ENCODE measurements at places on chromosomes 5 and 9.
A peak's percentile ranks its signal among the peaks of the same experiment; 100 is the strongest.

GRCh38 chr5:178123966-178124925 is 6.6 kb upstream of the RMND5B start:
- DNase-seq, result no peak

DNA sequence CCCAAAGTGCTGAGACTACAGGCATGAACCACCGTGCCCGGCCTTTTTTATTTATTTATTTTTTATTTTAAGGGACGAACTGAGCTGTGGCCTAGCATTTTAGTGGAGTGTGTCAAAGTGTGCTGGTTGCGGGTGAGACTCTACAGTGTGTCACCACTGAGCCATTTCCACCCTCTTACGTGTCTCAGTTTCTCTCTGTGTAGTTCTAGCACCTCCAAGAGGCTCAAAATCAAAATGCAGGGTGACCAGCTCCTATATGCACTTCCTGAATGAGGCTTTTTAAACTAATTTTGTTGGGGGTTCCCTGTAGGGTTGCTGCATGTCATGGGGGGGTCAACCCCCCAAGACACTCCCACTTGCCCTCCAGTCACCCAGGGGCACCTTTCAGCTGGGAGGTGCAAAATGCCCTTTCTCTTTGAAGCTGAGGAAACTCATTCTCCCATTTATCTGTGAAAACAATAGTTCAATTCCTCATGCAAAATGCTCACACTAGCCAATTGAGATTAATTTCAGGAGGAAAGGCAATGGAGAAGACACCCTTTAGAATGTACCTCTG is 69.3 kb downstream of the COL15A1 start:
- no peak for DNase-seq

DNA sequence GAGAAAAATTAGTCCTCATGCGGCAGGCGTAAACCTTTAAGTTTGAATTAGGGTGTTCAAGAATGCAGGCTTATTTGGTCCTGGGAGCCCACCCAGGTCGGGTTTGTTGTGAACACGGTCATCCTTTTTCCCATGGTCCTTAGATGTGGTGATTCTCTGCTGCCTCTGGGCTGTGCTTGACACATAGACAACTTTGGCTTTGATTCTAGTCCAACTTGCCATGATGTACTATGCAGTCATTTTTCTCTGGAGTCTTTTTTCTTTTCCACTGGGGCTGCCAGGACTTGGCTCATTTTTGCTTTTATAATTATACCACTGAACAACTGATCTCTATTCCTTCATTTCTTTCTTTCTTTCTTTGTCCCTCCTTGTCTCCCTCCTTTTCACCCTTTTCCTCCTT is 218.6 kb downstream of the SREK1 start:
- DNase-seq, result no peak

- DNase-seq, result no peak
Measured at GRCh38 chr5:91142386-91142785, 240.7 kb downstream of the ARRDC3 start.

DNA sequence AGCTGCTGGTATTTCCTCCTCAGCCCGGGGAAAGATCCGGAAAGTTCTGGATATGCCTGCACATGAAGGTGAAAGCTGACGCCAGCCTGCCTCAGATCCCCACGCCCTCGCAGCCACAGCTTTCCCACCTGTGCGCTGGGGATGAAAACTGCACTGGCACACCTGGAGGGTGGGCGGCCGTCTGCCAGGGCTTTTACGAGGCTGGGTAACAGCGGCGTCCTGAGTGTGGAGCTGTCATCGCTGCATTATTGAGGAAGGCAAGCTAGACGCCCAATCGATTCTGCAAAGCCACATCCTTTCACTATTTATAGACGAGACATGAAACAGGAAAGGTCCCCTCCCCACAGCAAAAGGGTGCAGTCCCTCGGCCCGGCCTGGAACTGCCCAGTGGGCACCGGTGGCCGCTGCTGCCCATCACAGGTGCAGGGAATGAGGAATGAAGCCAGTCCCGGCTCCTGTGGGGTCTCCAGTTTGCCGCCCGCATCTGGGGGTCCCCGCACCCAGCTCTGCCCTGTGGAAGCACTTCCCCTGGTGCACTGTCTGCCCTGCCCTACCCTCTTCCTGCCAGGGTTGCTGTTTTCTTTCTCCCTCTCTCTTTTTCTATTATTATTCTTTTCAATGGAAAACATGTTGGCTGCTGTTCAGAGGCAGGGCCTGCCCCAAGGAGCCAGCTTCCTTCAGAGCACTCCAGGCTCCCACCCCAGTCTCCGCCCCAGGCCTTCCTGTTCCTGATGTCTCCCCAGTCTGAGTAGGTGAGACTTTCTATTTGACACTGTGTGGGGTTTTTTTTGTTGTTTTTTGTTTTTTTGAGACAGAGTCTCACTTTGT is 7.0 kb downstream of the NOTCH1 start:
- peak; percentile 85 for DNase-seq

DNA sequence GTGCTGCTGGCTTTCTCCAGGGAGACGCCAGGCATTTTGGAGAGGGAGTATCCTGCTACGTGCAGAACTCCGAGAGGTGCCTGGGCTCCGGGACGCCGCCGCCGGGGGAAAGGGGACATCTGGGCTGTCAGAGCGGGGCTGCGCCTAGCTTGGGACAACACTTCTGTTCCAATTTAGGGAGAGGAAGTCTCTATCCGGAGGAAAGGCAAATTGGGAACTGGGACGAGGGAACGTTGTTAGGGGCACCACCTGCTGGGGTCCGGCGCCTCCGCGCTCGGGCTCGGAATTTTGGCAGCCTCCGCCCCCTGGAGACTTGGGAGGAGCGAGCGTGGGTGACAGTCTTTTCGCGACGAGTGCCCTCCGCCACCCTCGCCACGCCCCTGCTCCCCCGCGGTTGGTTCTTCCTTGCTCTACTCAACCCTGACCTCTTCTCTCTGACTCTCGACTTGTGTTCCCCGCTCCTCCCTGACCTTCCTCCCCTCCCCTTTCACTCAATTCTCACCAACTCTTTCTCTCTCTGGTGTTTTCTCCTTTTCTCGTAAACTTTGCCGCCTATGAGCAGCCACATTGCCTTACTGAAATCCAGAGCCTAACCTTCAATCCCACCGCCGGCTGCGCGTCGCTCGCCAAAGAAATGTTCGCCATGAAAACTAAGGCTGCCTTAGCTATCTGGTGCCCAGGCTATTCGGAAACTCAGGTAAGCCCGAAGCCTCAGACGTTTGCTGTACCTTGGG is 1.6 kb downstream of the TSLP start:
- DNase-seq, result peak; percentile 30

GRCh38 chr9:6440405-6440804 is 27.4 kb downstream of the UHRF2 start:
- no peak for DNase-seq

Measured in RPMI8226 (cell line).